ENCODE measurements at places on chromosomes 13 and 19. TPM values are rescaled to one million over a fixed set of nuclear protein-coding genes. Genes with fewer than 3 reads are reported as not detected.
A peak's percentile ranks its signal among the peaks of the same experiment; 100 is the strongest.

DNA sequence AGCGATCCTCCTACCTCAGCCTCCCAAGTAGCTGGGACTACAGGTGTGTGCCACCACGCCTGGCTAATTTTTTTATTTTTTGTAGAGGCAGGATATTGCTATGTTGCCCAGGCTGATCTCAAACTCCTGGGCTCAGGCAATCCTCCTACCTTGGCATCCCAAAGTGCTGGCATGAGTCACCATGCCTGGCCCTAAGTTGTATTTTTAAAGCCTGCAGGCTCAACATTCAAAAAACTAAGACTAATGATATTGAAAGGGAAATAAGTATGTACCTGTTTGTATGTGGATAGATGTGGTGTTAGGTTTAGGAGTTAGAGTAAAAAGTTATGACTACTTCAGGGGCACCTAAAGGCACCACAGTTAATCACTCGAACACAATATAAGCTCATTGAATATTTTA, 5.4 kb upstream of the IPO5 start:
- DNase-seq = no peak

- peak; percentile 99 for DNase-seq
These were observed at the start of gene TIMM44 for GRCh38 chr19:7943444-7944176. TSS of gene TIMM44 (minus strand) at chr19:7943666. CDS start at chr19:7943651, 15 bp downstream.

GRCh38 chr13:93004919-93005318, 221.7 kb upstream of the GPC6 start:
- no peak for DNase-seq

- DNase-seq = no peak
These were observed 236.8 kb downstream of the LMO7 start for GRCh38 chr13:75872980-75873379.

The STOML3 gene
- not detected for polyA plus RNA-seq

GRCh38 chr19:49690656-49691242, at the start of gene CPT1C:
TSS of gene CPT1C (plus strand) at chr19:49691116. CDS start at chr19:49692253, 1,137 bp downstream.
- peak; percentile 83 for DNase-seq

DNA sequence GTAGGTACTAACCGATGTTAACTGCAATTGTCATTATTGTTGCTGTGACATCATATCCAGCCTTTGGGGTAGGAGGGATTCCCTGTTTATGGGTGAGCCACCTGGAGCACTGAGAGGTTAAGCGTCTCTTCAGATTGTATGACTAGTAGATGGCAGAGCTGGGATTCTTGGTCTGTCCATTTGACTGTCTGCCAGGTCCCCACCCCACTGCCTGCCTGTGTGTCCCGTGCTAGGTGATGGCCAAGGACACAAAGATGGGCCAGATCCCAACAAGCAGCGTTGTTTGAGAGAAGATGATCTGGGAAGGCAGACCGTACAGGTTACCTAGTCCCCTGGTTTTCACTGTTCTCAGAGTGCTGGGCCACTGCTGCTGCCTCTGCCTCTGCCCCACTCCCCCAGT, 16.6 kb downstream of the PPP2R1A start:
- no peak for DNase-seq

DNA sequence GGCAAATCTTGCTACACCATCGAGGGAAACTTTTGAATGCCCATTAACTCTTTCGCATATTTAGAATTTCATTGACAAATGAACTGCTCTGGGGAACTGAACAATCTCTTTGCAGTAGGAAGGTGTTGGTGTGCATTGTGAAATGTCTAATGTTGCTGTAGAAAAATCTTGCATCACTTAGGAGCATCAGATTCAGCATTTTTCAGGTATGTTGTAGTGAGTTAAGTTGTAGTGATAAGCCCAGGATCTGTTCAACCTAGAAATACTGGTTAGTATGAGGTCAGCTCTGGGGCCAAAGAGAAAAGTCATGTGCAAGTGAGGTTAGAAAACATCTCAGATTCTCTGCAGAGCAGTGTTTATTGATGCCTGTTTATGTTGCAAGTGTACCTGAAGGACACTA, 4.1 kb downstream of the FRY start:
- no peak for DNase-seq

The FIZ1 gene
- 5.1 TPM for polyA plus RNA-seq

- peak; percentile 58 for DNase-seq
These were observed 34.3 kb downstream of the RASA3 start for GRCh38 chr13:114097893-114098688.

- DNase-seq = peak; percentile 68
These were observed at the start of gene KLC3 for GRCh38 chr19:45340232-45340898. TSS of gene KLC3 (plus strand) at chr19:45340750. CDS start at chr19:45345542, 4,792 bp downstream.

GRCh38 chr13:74651121-74651520, 516.9 kb upstream of the KLF12 start:
- no peak for DNase-seq

GRCh38 chr19:51392701-51393100, 2.3 kb upstream of the C19orf84 start:
- DNase-seq = no peak

The PSG3 gene
- not detected for polyA plus RNA-seq

The UPF1 gene
- polyA plus RNA-seq = 63.5 TPM

- DNase-seq = no peak
These were observed 236.5 kb upstream of the SLC10A2 start for GRCh38 chr13:103302676-103303075.

GRCh38 chr13:24043590-24044350, 116.8 kb upstream of the SPATA13 start:
- no peak for DNase-seq

The ZNF331 gene
- 9.4 TPM for polyA plus RNA-seq

DNA sequence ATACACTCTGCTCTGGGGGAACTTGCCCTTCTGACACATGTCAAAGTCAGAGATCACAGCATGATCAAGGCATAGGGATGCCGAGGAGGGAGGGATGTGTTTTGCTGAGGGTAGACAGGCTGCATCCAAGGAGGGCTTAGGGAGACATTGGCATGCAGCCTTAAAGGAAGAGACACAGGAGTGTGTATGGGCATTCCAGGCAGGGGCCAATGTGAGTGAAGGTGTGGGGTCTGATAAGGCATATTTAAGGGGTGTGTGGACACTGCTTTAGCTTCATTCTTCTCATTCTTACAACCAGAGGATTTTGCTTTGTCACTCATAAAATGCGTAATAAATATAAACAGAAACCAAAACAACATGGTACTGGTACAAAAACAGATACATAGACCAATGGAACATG, 193.4 kb downstream of the RGCC start:
- DNase-seq = no peak

The KCNK6 gene
- polyA plus RNA-seq = 4.5 TPM

- DNase-seq = no peak
These were observed 24.9 kb downstream of the NFILZ start for GRCh38 chr19:8655340-8655709.

DNA sequence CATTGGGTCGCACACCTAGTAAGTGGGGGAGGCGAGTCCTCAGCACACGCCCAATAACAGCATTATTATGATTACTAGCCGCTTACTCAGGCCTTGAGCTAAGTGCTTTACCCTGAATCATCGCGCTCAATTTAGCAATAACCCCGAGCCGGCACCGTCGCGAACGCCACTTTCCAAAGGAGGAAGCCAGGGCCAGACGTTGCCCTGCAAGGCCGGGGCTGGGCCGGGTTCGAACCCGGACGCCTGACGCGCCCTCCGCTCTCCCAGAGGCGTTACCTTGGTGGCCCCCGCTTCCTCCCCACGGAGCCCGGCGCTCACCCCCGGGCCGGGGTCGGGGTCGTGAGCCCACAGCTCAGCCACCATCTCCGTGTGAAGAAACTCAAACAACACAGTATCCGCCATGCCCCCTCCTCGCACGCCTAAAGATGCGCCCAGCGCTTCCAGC, at the start of gene TRAPPC6A:
TRAPPC6A (minus strand) TSS at position 421 of the 445 bp plus-strand sequence; CDS start at position 402, 19 bp downstream.
- no peak for DNase-seq

The CGB3 gene
- not detected for polyA plus RNA-seq

The GRIK5 gene
- 0.94 TPM for polyA plus RNA-seq

The PDE4C gene
- 0.07 TPM for polyA plus RNA-seq

GRCh38 chr19:3279306-3279705, 54.8 kb downstream of the CELF5 start:
- DNase-seq = no peak

The CASP14 gene
- not detected for polyA plus RNA-seq

DNA sequence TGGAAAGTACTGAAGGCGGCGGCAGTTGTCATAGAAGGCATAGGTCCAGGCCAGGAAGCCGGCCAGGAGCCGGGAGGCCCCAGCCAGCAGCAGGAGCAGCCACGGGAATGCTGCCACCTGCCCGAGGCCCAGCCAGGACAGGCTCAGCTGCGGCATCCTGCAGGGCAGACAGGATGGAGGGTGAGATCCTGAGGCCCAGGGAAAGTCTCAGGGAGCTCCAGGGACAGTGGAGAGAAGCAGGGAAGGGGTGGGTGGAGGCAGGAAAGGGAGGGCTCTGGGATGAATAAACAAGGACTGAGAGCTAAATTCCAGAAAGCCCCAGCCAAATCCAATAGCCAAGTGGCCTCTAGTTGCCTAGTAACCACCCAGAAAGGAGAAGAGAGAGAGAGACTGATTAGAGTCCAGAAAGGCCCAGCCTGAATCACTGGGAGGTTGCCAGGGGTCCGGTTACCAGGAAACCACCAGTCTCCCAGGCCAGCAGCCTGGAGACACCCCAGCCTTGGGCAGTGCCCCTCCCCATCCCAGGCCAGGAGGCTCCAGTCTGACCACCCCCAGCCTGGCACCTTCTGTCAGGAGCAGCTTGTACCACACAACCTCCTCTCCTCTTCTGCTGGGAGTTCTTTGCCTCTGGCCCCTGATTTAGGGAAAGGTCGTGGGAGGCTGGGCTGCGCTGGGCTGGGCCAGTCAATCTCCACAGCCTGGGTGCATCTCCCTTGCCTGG, 7.5 kb upstream of the OR10H5 start:
- DNase-seq = no peak

The LIM2 gene
- not detected for polyA plus RNA-seq

- no peak for DNase-seq
These were observed 14.9 kb downstream of the MAP1S start for GRCh38 chr19:17734146-17734545.

The ERICH6B gene
- polyA plus RNA-seq = not detected

- DNase-seq = no peak
These were observed 72.8 kb downstream of the HSPH1 start for GRCh38 chr13:31088826-31089420.

- no peak for DNase-seq
These were observed 5.2 kb downstream of the ITPKC start for GRCh38 chr19:40721936-40722661.

- DNase-seq = no peak
These were observed 8.3 kb downstream of the TMEM143 start for GRCh38 chr19:48355365-48355954.

GRCh38 chr13:60924856-60925255, 490.8 kb downstream of the PCDH20 start:
- no peak for DNase-seq
